ENCODE measurements at places on chromosomes 13 and 19. TPM values are rescaled to one million over a fixed set of nuclear protein-coding genes. Genes with fewer than 3 reads are reported as not detected.

IGSF23 gene
- not detected for total RNA-seq

MAP3K10 gene
- total RNA-seq, result 125 TPM

EID2B gene
- total RNA-seq, result 9.4 TPM

KCNRG gene
- total RNA-seq, result 0.44 TPM

RUBCNL gene
- total RNA-seq, result 10.7 TPM

IZUMO2 gene
- total RNA-seq, result not detected

IGFL2 gene
- total RNA-seq, result 2.8 TPM

VSIG10L gene
- total RNA-seq, result 3.4 TPM
